ENCODE measurements at places on chromosomes 7 and 10.

GRCh38 chr7:137950263-137950621, 51.6 kb downstream of the CREB3L2 start:
- DNase-seq: no peak

GRCh38 chr10:24882047-24882698, 70.2 kb downstream of the PRTFDC1 start:
- no peak for DNase-seq

DNA sequence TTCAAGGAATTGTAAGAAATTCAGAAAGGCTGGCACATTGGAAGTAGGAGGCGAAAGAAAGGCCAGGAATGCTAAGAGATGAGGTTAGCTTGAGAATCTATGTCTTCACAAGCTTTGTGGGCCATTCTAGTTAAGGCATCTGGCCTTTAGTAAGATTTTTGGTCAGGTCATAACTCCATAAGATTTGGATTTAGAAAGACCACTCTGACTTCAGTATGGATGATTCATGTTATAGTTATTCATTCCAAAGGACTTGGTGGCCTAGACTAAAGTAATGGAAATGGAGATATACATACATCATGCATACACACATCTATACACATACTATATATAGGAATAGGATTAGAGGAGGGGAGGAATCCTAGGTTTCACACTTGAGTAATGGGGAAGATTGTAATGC, 77.5 kb downstream of the SEPTIN7 start:
- no peak for DNase-seq

GRCh38 chr7:114930829-114931655, 9.1 kb downstream of the MDFIC start:
- DNase-seq: no peak

DNA sequence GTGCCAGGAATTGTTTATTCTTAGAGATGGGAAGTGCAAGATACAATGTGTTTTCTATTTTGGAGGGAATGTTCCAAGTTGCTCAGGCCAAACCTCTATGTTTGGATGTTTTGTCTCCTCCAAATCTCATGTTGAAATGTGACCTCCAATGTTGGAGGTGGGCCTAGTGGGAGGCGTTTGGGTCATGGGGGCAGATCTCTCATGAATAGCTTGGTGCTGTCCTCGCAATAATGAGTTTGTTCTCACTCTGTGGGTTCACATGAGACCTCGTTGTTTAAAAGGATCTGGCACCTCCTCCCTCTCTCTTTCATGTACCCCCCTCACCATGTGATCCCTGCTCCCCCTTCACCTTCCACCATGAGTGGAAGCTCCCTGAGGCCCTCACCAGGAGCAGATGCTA, 8.3 kb upstream of the GDF10 start:
- DNase-seq: no peak

GRCh38 chr10:122113161-122113944, 124.4 kb downstream of the TACC2 start:
- DNase-seq: no peak

- DNase-seq: no peak
Observed at GRCh38 chr7:89681448-89681847, 472.8 kb upstream of the STEAP1 start.

DNA sequence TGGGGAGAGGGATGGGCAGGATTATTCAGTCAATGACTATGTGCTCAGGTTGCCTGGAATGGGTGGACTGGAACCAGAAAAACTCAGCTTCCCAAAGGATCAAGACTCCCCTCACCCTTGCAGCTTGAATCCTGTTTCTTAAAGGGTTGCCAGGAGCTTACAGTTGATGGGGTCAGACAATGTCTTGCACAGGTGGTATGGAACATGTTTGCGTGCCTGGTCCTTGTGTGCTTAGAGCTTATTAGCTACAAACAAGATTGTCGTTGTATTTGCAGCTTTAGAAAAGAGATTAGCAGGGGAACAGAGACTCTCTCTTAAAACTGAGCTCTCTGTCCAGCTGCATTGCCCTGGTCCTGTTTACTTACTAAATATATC, 56.9 kb downstream of the PRR15 start:
- no peak for DNase-seq

DNA sequence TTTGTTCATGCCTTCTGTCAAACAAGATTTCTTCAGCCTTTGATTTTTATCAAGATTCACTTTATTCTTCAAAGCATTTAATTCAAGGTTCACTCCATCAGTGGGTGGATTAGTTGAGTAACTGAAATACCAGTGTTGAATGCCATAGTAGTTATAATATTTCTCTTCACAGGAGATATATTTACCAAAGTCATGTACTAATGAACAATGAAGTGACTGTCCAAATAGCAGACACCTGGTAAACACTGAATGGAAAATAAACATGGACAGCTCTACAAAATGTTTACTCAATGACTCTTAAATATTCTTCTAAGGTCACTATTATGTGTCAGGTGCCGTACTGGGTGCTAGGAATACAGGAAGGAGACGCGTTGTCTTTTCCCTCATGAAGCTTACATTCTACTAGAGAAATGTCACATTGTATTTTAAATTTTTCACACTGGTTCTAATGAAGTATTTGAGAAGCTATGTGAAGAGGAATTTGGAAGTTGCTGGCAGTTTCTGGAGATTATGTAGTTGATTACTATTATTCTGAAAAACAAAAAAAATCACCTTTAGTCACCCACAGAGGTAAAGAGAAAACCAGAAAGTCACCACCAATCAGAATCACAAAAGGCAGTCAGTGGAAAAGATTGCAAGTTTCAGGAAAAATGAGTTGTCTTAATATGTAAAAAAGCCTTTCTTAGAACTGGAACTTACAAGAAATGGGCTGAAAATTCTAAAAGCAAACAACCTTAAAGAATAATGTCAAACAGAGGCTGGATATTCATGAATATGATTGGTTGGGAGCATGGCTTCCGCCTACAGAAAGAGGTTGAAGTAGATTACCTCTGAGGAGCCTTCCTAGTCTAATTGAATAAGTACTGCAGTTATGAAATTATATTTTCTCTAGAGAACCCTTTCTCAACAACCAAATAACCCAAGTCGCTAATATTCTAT, 84.5 kb downstream of the RTKN2 start:
- no peak for DNase-seq

DNA sequence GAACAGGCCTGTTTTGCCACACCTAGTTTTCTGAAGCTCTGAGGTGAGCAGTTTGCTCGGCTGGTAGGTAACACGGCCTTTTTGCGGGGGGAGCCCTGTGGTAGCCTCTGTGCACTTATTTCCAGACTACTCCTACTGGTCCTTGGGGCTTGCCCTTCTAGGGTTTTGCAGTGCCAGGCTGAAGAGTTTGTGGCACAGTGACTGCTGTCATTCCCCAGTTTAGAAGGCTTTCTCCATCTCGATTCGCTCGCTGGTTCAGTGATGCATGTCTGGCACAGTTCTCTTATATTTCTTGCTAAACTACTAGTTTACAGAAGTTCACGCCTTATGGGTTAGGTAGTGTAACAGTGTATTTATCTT, 711 bp downstream of the KIF20B start:
- DNase-seq: no peak

GRCh38 chr10:93993782-93994437, at the start of gene PLCE1:
Gene PLCE1 (plus strand): TSS chr10:93993931. CDS start chr10:94031047, 37,116 bp downstream.
- no peak for DNase-seq

- DNase-seq: no peak
Observed at GRCh38 chr10:63464402-63465292, 1.1 kb downstream of the JMJD1C start.

GRCh38 chr10:118971187-118971586, 58.3 kb upstream of the NANOS1 start:
- DNase-seq: no peak

- DNase-seq: no peak
Observed at GRCh38 chr7:8149222-8149621, 112.7 kb downstream of the ICA1 start.

DNA sequence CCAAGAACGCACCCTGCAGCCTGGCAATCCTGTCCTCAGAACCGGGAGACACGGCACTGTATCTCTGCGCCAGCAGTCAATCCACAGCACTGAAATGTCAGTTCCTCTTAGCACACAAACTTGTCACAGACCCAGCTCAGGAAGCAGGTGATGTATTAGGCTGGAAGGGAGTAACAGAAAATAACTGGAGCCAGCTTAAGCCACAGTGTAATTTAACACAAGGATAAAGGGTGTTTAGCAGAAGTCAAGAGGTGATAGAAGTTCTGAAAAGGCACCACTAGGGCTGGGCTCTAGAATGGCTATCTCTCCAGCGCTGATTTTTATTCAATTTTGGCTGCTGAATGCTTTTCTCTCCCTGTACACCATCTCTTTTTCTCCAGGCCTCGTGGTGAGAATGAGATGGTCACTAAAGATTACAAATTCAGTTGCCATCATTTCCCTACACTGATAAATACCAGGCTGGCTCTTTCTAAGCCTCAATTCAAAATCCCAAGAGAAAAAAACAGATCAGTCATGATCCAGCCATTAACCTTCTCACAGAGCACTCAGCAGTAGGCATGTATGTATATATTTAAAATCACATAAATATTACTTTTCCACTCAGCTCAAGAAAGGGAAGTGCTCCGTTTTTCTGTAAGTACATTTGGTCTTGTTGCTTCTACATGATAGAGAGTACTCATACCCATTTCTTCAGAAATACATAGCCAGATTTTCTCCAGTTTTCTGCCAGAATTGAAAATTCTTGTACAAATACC, 102.7 kb upstream of the PRSS1 start:
- no peak for DNase-seq

DNA sequence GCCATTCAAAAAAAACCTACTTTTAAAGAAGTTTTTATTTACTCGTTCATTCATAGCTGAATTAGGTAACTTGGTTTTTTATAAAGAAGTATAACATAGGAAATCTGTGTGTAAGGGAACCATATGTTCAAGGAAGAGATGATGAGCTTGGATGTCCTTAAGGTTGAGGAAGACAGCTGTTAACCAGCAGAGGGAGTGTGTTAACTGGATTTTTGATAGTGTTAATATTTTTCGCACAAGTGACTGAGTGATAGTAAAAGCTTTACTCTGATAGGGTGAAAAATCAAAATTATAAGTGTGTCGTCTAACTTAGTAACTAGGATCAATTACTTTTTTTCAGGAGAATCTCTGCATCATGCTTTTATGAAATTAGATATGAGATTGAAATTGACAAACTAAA, 134.7 kb downstream of the ARL5B start:
- no peak for DNase-seq

GRCh38 chr7:72751978-72752377, 76.0 kb downstream of the TYW1B start:
- DNase-seq: no peak

- no peak for DNase-seq
Observed at GRCh38 chr7:151687523-151688235, 168.0 kb upstream of the RHEB start.

DNA sequence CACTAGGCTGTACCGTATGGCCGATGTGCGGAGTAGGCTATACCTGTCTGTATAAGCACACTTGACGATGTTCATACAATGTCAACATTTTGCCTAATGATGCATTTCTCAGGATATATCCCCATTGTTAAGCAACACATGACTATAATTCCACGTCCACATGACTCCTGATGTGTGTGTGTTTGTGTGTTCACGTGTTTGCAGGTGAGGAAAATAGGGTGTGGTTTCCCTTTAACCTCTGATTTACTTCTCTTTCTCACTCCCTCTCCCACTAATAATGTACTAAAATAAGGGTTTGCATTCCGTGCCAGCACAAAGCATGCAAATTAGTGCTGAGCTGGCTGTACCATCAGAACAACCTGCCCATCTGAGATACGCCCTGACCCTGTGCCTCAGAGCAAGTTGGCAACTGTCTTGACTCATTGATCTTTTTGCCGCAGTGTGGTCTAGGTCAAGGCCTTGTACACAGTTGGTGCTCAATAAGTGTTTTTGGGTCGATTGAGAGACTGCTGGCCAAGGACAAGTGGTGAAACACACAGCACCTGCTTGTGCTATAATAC, 64.6 kb upstream of the DOCK1 start:
- DNase-seq: no peak

- DNase-seq: peak; percentile 39
Observed at GRCh38 chr10:79242620-79243152, 104.6 kb upstream of the PPIF start.

- no peak for DNase-seq
Observed at GRCh38 chr7:43878867-43879266, 9.6 kb upstream of the MRPS24 start.

GRCh38 chr10:6195376-6195775, 7.4 kb upstream of the PFKFB3 start:
- DNase-seq: no peak

- no peak for DNase-seq
Observed at GRCh38 chr10:53023411-53023810, 250.8 kb upstream of the MBL2 start.

DNA sequence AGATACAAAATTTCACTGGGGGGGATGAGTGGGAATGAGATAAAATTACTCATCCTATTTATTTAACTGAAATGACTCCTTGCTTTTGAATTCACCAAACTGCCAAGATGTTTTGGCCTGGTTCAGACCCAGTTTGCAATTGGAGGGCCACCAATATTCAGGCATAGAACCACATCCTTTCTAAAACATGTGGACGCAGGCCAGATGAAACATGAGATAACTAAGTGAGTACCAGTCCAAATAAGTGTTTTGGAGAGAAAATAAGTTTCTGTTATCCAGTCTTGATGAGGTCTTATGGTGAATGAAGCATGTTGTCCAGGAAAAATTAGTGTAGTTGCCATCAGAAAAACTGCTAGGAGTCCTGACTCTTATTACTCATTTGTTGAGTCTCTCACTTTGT, 36.3 kb upstream of the PDK4 start:
- DNase-seq: no peak

GRCh38 chr7:138377306-138377705, 82.8 kb upstream of the TRIM24 start:
- DNase-seq: no peak

GRCh38 chr10:75538765-75539164, 107.3 kb downstream of the LRMDA start:
- DNase-seq: no peak

DNA sequence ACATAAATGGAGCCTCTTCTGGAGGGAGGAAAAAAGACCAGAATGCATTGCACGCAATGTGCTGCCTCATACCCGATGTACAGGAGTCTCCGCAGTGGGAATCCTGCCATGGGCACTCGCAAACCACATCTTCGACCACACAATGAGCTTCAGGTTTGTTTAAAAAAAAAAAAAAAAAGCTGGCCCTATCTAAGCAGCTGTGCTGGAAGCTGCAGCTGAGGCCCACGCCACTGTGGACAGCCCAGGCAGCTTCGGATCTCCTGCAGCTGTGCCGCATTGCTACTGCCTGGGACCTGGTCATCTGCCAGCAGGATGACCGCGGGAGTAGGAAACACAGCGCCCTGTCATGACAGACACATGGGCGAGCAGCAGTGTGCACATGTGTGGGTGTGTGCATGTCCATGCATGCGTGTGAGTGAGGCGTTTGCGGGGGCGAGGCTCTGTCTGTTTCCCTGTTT, 26.0 kb downstream of the EN2 start:
- DNase-seq: peak; percentile 32

- DNase-seq: no peak
Observed at GRCh38 chr7:128791972-128792327, 182 bp downstream of the CCDC136 start.

- peak; percentile 60 for DNase-seq
Observed at GRCh38 chr7:150448789-150449147, 1.7 kb upstream of the GIMAP8 start.

Data from NCI-H2107 (cell line).